NCI-H1417 (cell line): ENCODE measurements at places on chromosomes 13 and 19.
A peak's percentile ranks its signal among the peaks of the same experiment; 100 is the strongest.

DNA sequence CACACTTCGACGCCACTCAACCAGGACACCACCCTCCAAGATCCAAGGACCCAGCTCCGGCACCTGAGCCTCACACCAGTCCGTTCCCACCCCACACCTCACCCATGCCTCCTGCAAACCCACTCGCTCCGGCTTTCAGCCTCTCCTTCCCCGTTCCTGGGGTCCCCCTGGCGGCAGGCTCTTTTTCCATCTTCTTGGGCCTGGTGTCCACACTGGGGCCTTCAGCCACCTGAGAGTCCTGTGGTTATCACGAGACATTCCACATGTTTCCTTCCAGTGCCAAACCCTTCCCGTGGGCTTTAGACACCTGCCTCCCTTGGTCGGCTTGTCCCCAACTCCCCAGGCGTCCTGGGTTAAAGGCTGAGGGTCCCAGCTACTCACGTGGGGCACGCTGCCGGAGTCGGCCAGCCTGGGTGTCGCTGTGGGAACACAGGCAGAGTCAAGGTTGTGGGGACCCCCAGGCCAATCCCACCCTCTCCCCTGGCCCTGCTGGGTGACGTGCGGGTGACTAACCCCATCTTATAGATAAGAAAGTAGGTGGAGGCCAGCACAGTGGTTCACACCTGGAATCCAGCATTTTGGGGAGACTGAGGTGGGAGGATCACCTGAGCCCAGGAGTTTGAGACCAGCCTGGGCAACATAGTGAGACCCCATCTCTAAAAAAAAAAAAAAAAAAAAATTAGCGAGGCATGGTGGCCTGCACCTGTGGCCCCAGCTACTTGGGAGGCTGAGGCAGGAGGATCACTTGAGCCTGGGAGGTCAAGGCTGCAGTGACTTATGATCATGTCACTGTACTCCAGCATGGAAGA, 1.9 kb downstream of the JSRP1 start:
- DNase-seq: no peak

DNA sequence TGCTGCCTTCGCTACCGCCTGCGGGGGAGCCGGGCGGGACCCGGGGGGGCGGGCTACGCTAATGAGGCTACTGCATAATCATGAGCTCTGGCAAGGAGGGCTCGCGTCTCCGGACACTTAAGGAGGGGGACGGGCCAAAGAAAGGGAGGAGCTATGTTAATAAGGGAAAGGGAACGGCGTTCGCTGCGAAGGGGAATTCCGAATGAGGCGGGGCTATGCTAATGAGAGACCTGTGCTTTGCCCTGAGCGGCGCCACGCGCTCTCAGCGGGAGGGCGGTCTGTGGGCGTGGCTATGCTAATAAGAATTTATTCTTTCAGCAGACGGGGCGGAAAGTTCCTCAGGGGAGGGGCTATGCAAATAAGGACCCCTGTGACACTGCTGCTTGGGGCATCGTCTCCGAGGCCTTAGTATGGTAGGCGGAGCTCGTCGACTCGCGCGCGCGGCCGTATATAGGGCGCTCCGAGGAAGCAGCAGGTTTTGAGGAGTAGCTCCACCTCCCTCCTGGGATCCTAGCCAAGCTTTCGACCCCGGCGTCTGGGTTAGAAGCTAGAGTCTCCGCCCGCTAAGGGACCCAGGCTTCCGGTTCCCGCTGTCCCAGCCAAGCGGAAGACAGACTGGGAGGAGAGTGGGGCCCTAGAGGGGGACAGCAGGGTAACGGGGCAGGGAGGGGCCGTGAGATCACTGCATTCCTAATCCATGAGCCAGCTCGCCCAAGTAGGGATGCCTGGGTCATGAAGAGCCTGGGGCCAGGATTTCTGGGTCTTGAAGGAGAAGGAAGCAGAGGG, at the start of gene RRAS:
RRAS (minus strand) TSS at position 31 of the 786 bp plus-strand sequence. CDS start 45 bp downstream, outside the sequence.
- peak; percentile 100 for DNase-seq

- DNase-seq: no peak
Observed at GRCh38 chr19:47444388-47444821, 25.1 kb upstream of the MEIS3 start.

DNA sequence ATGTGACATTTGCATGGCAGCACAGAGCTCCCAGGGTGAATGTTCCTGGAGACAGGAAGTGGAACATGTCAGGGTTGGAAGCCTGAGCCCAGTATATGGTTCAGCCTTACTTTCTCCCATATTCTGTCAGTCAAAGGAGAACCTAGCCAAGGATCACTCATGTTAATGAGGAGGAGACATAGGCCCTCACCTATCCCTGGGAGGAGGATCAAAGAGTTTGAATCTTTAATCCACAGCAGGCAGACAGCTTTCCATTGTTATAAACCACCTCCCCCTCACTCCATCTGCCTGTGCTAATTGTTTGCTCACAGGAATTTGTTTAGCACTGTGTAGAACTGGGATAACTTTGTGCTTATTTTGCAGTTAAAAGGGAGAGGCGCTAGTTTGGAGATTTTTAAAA, 1069.1 kb downstream of the EFNB2 start:
- DNase-seq: peak; percentile 46

- no peak for DNase-seq
Observed at GRCh38 chr19:16045171-16045570, 31.1 kb upstream of the TPM4 start.

DNA sequence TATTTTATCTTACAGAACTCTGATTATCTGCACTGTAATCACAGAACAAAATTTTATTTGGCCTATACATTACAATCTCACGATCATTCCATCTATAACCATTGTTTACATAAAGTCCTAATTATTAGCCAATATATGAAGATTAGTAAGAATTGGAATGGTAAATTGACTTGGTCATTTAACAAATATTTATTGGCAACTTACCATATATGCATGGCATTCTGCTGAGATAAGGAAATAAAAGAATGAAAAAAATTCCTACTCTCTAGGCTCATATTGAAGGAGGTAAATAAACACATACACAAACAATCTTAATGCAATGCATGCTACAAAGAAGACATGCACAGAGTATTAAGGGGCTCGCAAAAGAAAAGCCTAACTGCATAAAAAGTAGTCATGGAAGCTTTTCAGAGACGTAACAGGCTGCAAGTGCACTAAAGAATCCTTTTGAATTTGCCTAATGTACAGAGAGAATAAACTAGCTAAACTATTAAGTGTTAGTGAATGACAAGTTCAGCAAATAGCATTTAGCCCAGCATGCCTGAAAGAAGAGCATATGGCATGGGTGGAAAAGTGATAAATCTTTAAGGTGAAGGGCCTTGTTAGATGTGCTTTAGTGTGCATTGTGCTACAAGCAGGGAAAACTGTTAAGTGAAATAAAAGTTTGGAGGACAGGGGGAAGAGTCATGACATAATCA, 1131.1 kb downstream of the PCDH9 start:
- DNase-seq: no peak

DNA sequence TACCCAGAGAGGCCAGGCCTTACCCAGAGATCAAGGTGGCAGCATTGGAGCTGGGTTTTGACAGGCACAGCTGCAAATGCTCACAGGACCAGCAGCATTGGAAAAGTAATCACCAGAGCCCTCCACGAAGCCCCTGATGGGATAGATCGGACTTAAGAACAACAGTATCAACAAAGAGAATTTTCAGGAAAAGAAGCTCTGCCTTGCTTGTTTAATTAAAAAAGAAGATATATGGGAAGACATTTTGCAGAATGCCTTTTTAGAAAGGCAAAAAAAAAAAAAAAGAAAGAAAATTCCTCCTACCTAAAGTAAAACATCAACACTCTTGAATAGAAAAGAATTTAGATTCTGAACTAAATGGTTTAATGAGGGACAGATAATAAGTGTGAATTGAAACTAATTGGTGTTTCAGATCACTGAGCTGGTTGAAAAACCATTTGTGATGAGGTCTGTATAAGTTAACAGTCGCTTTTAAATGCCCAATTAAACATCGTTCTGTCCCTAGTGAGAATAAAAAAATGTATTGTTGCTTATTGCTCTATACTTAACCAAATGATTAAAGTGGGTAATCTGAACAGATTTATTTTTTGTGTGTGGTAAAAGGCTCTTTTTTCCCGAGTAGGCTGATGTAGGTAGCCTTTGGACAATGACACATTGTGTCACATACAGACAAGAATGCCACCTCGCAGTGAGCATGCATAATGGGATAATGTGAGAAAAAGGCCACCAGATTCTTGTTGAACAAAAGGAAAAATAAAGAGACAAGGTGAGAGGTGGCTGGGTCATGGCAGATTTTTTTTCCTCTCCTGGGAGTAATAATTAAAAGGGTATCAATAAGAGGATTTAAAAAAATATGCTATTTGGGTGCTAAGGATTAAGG, 93.0 kb upstream of the ARGLU1 start:
- DNase-seq: no peak

DNA sequence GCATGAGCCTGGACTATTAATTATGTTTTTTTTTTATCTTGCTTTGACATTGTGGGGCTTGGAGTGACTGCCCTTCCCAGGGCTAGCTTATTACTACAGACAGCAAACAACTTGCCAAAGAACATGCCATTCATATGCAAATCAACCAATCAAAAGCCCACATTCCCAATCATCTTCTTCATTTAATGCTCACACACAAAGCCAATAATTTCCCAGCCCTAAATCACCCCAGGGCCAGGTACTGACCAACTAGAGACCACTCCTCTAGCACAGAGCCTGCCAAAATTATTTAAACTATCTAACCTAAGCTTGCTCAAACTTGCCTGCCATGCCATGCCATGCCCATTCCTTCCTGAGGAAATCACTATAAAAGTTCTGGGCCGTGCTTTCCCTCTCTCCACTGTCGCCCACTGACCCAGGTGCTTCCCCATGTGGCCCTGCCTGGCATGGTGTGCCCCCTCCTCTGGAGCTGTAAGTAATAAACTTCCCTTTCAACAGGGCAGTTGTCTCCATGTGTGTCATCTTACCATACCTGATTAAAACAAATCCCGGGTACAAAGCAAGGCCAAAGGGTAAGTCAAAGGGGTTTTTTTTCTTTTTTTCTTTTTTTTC, 15.7 kb downstream of the PBX4 start:
- DNase-seq: peak; percentile 34

- no peak for DNase-seq
Observed at GRCh38 chr19:10418235-10418484, 2.2 kb upstream of the PDE4A start.

GRCh38 chr13:83878691-83879430, 3.4 kb downstream of the SLITRK1 start:
- no peak for DNase-seq

DNA sequence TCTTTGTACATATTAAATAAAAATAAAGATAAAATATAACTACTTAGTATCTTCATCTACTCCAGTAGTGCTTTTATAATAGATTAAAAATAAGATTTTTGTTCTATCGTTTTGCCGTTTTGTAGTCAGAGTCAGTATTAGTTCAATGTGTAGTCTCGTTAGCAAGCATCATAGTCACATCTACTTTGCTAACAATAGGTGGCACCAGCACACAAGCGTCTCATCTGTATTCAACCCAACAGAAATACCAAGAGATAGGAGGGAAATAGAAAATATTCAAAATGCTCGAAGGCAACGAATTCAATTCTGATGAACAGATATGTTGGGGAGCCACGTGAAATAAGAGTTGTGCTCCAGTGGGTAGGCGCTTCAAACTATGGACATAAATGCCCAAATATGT, 21.4 kb upstream of the MICU2 start:
- DNase-seq: no peak

- no peak for DNase-seq
Observed at GRCh38 chr13:30972888-30973377, 40.5 kb downstream of the TEX26 start.

DNA sequence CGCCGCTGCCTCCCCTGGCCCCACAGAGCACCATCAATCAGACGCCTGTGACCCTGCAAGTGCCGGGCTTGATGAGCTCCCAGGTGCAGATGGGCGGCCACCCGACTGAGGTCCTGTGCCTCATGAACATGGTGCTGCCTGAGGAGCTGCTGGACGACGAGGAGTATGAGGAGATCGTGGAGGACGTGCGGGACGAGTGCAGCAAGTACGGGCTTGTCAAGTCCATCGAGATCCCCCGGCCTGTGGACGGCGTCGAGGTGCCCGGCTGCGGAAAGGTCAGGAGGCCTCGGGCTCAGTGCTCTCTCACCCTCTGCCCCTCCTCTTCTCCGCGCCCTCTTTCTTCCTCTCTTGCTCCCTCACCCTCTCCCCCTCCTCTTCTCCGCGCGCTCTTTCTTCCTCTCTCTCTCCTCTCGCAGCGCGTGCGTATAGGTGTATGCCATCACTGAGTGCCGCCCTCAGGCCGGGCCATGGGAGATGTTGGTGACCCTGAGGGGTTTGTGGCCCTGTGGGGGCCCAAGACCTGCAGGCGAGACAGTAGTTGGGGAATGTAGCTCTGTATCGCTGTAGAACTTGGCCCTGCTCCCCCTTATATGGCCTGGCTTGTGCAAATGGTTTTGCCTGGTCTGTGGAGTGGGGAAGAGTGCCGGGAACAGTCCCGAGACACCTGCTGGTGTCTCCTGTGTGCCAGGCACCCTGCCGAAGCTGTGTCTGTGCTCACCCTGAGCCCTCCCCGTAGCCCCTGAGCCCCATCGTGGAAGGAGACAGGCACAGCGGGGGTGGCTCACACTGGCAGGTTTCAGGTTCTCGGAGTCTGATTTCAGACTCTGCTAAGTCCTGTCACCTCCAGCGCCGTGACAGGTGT, 5.4 kb upstream of the EPN1 start:
- DNase-seq: no peak

DNA sequence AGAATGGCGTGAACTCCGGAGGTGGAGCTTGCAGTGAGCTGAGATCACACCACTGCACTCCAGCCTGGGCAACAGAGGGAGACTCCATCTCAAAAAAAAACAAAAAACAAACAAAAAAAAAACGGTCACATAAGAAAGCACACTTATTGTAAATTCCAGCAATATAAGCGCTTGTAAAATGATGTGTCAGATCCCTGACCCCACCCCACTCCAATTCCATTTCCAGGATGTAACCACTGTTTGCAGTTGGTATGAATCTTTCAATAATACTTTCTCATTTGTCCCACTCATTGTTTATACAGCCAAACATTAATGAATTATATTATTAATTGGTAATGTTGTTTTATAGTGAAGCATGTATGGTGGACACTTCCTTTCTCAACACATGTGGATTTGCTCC, 15.9 kb upstream of the CEACAM1 start:
- DNase-seq: no peak

GRCh38 chr13:25963674-25964073, 88.1 kb downstream of the SHISA2 start:
- DNase-seq: no peak

DNA sequence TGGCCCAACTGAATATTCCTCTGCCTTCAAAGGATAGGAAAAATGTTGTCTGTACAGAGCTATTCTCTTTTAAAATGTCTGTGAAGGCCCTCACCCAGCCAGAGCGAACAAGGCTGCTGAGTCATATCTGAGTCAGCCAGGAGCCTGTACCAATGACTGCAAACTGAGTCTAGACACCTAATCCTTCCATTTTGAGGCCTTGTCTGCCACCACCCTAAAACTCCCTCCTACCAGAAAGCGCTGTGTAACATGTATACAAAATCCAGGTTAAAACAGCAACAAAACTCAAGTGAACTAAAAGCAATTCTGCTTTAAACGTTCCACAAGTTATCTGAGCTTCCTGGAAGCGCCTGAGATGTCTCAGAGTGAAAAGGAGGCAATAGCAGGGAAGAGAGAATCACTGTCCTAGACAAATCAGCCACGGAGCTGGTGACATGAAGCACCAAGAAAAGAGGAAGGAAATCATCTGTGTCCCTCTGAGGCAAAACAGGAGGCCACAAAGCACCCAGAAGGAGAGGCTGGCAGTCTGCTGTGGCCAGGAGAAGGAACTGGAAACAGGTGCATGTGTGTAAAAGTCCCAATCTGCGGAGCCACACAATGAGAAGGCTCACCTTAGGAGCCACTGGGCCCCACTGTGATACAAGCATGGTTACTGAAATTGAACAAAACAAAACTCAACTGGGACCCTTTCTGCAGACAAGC, 10.2 kb downstream of the DHRS12 start:
- DNase-seq: no peak

GRCh38 chr19:18769989-18770528, 21.0 kb downstream of the COMP start:
- DNase-seq: no peak

GRCh38 chr13:96860882-96861281, 133.4 kb downstream of the OXGR1 start:
- no peak for DNase-seq
